ENCODE measurements at places on chromosomes 1 and 21.
A peak's percentile ranks its signal among the peaks of the same experiment; 100 is the strongest.

DNA sequence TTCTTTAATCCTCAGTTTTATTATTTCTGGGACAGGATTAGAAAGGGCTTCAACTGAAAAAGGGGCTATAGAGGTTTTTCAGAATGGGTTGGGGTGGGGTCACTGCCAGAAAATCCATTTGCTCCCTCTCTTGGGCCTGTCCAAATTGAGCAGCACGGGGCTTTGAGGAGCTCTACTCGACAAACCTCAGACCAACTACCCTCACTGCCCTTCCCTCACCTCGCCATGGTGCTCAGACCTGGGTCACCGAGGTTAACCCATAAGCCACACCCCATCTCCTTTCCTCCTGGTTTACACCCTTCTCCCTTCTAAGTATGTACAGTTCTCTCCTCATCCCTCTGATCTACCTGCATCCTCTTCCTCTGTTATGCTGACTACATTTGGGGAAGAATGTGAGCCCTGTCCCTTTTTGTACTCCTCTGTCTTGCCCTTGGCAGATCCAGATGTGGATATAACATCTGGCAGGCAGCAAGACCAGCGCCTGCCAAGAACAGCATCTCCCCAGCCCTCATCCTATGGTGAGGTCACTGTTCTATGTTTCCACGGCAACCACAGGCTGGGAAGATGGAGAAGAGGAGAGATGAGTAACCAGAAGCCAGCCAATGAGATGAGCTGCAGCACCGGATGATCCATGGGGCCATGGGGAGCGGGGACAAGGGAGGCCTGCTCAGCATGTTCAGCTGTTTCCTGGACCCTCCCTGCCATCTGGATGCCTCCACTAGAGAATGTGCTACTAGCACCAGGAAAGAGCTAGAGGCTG lies 3.7 kb upstream of the FABP3 start:
- peak; percentile 97 for DNase-seq

GRCh38 chr1:41274752-41275545 lies 32.8 kb upstream of the SCMH1 start:
- no peak for DNase-seq

- peak; percentile 1 for DNase-seq
Measured at GRCh38 chr1:166172106-166172505, 5.3 kb upstream of the FAM78B start.

- no peak for DNase-seq
Measured at GRCh38 chr1:152038871-152039270, 2.1 kb upstream of the S100A11 start.

DNA sequence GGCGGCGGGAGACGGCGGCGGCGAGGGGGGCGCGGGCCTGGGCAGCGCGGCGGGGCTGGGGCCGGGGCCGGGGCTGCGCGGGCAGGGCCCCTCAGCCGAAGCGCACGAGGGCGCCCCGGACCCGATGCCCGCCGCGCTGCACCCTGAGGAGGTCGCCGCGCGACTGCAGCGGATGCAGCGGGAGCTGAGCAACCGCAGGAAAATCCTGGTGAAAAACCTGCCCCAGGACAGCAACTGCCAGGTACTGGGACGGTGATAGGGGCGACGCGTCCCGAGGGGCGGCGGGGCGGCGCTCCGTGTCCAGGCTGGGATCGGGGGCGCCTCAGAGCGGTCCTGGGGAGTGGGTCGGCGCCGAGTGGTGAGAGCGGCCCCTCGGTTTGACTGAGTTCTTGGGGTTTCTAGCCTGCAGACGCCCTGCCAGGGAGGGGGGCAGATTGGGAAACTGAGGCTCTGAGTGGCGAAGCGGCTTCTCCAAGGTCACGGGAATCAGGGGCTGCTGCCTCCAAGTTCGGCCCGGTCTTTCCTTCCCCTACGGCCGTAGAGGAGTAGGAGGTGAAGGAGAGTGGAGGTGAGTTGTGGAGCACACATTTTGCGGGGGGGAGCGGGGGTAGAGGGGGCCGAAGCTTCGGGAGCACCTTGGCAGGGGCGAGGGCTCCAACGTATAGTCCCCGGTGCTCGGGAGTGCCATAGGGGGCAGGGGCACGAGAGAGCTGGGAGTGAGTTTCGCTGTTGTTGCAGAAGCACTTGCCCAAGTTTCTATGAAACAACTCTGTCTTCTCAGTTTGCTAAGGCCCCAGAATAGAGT lies 508 bp downstream of the RAVER2 start:
- DNase-seq, result peak; percentile 31

GRCh38 chr1:22611530-22611947 lies 24.9 kb upstream of the C1QA start:
- DNase-seq, result peak; percentile 61

DNA sequence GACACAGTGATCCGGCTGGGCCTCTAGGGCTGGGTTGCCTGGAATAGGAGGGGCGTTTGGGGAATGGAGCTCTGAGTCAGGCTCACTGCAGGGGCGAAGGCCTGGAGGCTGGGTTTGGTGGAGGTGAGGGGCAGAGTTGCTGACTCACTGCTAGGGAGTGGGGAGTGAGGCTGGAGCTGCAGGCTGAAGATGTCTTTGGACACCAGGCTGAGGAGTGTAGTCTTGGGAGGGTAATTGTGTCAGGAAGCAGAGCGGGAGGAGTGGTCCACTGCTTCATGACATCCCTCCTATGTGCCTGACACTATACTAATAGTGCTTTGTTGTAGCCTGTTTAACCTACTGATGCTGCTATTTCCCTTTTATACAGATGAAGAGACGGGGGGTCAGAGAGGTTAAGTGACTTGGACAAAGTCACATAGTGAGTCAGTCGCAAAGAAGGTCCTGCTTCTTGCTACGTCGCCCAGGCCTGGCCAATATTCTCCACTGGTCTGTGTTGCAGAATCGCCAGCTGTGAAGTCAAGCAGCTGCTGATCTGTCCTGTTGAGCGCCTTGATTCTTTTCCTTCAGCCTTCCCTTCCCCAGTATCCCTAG lies 13.6 kb downstream of the ACTL8 start:
- peak; percentile 81 for DNase-seq

DNA sequence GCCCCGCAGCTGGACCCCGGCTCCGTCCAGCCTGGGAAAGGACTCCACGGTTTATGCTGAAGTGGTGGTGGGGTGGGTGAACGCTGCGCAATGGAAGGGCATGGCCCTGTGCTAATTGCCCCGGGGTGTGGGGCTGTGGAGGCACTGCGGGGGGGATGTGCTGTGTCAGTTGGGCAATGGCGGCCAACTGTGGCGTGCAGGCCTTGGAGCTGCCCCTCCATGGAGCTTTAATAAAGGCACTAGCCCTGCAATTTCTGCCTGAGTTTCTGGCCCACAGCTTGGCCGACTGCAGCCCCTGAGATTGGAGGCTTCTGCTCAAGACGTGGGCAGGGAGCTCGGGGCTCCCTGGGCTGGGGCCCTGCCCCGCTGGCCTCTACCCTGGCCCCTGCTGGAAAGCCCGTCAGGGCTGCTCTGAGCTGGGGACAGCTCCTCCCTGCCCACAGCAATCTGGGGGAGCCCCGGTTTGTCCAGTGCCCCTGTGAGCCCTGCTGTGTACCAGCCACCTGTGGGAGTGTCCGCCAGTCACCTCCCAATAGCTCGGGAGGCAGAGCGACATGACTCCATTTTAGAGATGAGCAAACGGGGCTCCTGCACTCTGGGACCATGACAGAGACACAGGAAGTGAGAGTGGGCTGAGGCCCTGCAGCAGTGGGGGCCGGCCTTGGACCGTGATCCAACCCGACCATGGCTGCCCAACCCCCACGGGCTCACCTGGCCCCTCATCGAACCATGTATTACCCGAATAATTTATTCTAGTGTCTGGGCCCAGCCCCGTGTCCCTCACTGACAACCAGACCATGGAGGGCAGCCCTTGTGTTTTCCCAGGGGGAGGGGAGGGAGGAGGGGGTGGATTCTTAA lies 8.7 kb upstream of the TNFRSF14 start:
- no peak for DNase-seq

DNA sequence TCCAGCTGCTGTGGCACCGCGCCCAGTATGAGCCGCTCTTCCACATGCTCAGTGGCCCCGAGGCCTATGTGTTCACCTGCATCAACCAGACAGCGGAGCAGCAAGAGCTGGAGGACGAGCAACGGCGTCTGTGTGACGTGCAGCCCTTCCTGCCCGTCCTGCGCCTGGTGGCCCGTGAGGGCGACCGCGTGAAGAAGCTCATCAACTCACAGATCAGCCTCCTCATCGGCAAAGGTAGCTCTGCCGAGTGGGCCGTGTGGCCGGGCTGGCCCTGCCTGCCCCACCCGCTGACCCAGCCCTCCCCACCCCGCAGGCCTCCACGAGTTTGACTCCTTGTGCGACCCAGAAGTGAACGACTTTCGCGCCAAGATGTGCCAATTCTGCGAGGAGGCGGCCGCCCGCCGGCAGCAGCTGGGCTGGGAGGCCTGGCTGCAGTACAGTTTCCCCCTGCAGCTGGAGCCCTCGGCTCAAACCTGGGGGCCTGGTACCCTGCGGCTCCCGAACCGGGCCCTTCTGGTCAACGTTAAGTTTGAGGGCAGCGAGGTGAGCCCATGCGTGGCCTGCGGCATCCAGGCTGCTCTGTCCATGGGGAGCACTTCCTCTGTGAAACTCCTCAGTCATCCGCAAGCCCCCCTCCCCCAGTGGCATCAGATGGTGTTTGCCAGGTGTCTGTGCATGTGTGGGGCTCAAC lies 64.2 kb downstream of the PIK3CD start:
- no peak for DNase-seq

DNA sequence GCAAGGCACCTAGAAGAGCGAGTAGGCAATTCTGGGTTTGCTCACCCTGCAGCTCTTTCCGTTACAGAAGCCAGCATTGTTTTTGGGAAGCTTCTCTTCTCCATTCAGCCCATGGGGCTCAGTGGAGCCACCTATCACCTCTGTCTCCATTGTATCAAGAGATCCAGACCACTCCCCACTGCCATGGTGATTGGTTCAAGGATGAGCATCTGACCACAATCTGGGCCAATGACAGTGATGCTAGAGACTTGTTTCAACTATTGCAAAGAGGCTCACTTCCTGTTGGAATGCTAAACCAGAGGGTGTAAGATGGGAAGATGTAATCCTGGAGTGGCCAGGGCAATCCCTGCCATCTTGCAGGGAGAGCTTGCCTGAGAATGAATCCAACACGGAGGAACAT lies 6.6 kb downstream of the SPATA21 start:
- DNase-seq, result peak; percentile 12

Measured in fibroblast of skin of back (primary cell).